ENCODE measurements at places on chromosomes 4 and X.

DNA sequence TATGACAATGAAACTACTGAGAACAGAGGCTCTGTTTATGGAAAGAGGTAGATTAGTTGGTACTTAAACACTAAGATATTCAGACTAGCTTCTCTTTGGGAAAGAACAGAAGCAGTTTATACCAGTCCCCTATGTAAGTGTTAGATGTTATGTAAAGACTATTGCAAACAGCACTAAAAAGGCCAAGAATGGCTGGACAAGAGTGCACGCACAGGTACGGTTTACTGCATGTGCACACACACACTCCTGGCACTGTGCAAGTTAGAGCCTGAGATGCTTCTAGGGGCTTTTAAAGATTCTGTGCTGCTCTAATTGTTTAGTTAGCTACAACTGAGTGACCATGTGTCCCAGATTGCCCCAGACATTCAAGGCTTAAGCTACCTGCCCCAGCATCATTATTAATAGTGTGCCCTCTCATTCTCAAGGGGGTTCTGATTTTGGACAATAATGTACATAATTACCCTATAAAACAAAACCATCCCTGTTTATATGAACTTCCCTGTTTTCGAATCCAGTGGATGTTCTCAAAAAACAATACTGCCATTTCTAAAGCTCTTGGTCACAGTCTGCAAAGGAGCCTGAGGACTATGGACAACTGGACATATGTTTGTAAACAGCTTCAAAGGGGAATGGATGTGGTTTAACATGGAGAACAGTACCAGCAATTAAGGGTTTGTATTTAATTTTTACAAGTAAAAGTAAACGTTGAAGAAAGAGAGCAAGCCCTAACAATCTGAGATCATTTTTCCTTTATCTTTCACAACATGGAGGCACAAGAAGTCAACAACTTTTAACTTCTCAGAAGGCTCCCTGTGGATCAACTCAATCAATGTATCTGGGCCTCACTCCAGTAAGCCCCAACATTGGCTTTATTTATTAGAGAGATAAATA lies 2.0 kb downstream of the SETD7 start:
- no peak for DNase-seq

- no peak for DNase-seq
Observed at GRCh38 chrX:129930941-129931410, 25.0 kb downstream of the UTP14A start.

DNA sequence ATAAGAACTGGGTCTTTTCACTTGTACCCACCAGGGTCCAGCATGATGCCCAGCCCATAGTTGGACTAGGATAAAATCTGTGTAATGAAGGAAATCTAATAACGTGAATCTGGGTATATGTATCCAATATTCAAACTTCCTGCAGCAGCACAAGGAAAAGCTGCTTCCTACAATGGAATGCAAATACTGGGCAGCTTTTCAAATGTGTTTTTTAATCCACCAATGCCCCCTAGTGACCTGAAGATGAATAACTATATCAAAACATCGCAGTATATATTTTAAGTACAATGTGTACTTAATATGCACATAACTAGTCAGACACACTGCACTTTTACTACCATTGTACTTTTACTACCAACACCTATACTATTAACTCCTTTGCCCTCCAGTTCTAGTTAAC lies 5.3 kb downstream of the APOO start:
- no peak for DNase-seq

DNA sequence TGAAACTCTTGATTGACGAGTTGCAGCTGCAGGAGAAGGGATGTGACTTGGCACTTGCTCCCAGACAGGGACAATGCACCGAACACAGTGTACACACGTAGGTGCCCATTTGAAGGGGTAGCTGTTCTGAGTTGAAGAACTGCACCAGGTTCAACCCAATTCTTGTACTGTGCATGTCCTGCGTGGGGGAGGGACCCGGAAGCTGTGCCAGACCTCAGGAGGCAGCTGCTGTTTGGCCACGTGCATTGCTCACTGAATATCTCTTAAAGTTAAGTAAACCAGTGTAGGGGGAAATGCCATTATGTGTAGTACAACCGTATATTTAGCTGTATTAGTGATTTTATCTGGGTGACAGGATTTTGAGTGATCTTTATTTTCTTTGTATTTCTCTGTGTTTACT lies 12.0 kb upstream of the RBBP7 start:
- peak; percentile 19 for DNase-seq

GRCh38 chr4:81120055-81120454 lies 89.5 kb downstream of the BMP3 start:
- DNase-seq, result no peak

- no peak for DNase-seq
Observed at GRCh38 chr4:147683188-147683591, 773 bp downstream of the PRMT9 start.

- no peak for DNase-seq
Observed at GRCh38 chrX:119389214-119389613, 9.9 kb upstream of the SLC25A43 start.

DNA sequence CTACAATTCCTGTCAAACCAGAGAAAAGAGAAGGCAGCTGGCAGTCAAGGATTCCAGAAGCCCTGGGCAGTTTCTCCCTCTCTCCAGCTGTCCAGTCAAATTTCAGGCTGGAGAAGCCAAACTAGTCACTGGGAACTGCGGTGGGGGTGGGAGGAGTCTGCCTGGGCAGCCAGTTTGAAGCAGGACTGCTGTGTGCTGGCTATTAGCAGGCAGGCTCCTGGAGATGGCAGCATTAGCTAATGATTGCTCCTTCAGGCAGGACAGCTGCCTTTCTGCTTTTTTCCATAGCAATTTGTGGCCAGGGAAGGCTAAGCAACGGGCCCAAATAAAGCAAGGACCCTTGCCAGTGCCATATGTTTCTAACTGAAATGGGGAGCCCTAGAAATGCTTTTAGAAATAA lies 44.7 kb upstream of the FGF13 start:
- no peak for DNase-seq

GRCh38 chr4:1464581-1465171 lies 58.4 kb upstream of the NKX1-1 start:
- DNase-seq, result no peak

- no peak for DNase-seq
Observed at GRCh38 chr4:140326395-140326993, 47.0 kb upstream of the SCOC start.

All from NCI-H510A (cell line).